ENCODE measurements at places on chromosomes 2 and 18.

DNA sequence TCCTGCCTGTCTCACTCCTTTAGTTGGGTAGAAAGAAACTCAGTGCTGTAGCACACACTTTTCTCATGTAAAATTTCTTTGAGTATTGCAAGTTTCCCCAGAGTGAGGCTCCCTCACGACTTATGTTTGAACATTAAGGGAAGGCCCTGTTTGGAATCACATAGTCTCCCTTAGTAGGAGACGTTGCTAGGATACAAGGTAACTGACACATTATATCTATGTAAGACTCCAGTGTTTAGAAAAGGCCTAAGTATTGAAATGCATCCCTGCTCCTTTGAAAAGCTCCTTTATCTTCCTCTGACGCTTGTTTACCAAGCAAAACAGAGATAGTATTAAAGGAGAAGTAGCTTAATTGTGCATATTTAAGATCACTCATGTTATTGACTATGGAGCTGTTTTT is 248.2 kb downstream of the PHLPP1 start:
- DNase-seq, result no peak

- DNase-seq, result no peak
Observed at GRCh38 chr2:216233281-216233995, 124.3 kb downstream of the XRCC5 start.

DNA sequence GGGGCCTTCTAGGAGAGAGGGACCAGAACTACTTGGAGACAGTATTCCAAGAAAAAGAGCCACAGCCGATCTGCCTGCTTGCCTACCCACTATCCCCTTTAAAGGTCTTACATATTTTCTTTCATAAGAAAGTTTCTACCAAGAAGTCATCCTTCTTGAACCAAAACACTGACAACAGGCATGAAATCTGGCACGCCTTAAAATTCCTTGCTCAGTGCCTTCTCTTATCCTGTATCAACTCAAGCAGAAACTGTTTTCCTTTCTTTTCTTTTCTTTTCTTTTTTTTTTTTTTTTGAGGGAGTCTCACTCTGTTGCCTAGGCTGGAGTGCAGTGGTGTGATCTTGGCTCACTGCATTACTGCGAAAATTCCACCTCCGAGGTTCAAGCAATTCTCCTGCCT is 48.3 kb upstream of the ZFP36L2 start:
- no peak for DNase-seq

DNA sequence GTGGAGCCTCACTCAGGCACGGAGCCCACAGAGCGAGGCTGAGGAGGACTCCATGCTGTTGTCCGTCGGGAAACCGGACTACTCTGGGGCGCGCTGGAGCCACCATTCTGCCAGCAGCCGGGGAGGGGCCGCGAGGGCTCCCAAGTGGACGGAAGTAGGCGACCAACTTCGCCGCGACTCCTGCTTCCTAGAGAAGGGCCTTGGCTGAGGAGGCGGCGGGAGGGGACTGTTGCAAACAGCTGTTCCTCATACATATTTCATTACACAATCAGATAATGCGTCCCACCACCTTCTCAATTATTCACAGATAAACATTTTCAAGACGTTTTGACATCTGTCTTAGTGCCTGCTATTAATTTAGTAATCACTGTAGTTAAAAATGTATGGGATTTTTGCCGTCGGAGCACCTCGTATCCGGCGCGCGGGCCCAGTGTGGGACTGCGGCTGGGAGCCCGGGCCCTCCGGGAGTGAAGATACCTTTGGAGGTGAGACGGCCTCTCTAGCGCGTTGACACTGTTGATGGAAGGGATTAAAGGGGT is 11.7 kb upstream of the SIX3 start:
- no peak for DNase-seq

- DNase-seq, result peak; percentile 45
Observed at GRCh38 chr2:6973895-6974545, 56.8 kb downstream of the RNF144A start.

DNA sequence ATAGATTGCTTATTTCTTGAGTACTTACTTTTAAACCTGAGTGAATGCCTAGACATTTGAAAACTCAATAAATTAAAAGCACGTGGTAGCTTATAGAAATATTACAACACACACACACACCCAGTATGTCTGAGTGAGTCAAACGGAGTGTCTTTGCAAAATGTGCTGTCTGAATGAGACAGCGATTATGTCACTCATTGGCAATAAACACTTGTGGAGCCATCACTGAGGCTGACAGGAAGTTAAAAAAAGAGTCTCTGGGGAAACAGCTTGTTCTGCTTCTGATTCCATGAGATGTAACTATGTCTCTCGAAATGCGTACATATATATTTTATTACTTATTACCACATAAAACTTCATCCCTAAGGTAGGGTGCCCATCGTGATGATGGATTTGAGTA is 22.3 kb upstream of the VPS4B start:
- DNase-seq, result no peak

GRCh38 chr2:212228743-212229171 is 309.8 kb downstream of the ERBB4 start:
- no peak for DNase-seq

Data from WERI-Rb-1 (cell line).